ENCODE measurements at places on chromosomes 5 and 9.

GRCh38 chr5:170630226-170630625 lies 126.4 kb downstream of the KCNIP1 start:
- no peak for DNase-seq

DNA sequence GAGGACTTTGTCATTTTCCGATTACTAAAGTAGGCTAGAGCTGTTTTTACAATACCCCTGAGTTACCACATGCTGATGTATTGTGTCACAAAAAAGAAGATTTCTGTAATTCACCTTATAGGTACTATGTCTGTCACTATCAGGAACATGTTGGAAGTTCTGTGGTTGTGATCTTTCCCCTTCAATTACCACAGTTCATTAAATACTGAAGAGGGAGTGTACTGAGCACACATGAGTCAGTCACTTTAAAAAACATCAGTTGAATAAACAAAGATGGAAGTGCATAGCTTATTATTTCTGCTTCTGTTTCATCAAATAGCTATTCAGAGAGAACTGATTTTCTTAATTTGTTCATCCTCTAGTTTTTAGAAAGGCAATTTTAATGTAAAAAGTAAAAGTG lies 31.7 kb downstream of the AP3S1 start:
- DNase-seq = no peak

DNA sequence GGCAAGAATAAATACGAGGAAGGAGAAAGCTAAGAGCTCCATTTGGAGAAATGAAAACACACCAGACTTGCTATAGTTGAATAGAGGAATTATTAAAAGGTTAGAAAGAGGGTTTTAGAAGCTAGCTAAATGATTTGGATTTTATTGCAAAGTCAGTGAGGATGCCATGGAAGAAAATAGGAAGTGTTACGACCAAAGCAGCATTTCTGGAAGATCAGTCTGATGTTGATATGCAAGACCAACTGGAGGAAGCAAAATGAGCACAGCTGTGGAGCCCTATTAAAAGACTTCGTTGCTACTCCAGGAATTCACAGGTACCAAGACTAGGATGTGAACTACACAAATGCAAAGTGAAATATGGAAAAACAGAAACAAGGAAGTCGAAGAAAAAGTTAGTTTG lies 2.1 kb downstream of the DHX29 start:
- DNase-seq = no peak

DNA sequence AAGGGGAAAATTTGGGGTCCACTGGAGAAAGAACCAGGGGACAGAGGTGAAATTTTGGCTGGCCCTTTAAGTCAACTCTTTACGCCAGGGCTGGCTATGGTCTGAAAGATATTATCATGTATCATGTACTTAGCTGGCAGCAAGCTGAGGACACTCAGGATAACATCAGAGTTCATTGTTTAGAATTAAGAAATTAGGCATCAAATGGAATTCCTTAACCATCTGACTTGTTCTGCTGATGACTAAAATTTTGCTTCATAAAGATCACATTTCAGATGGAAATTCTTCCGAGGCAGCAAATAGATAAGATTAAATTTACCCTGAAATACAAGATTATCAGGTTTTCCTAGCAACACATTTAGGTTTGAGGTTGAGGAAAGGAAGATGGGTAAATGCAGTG lies 269.4 kb upstream of the KLF9 start:
- no peak for DNase-seq

DNA sequence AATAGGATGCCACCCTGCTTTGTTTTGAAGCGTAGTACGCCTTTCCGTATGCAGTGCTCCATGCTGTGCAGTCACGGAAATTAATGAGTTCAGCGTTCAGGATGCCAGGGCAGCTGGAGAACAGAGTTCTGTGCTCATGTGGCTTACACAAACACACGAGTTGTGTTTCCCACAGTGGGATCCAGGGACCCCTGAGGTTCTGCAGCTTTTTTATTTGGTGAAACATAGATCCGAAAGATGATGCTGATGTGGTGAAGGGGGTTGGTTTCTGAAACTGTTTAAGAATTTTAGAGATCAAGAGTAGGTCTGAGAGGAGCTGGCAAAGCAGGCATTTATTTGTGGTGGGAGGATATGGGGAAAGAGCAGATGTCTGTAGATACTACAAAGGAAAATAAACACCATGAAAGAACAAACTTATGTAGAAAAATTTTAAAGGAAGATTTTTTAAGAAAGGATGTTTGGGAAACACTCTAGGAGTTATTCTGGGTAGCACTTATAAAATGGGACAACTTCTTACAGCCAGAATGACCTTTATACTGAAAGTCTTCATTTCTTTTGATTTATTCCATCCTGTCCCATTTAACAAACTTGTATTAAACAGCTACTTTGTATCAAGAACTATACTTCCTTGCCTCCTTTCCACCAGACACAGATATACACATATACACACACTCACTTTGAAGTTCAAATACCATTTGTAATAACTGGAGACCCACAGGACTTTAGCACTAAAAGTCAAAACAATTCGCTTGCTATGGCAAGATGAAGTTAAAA lies 52.7 kb downstream of the ITGA1 start:
- no peak for DNase-seq

GRCh38 chr5:134512661-134512999 lies 12.8 kb upstream of the JADE2 start:
- DNase-seq = no peak

- DNase-seq = no peak
Measured at GRCh38 chr9:87405677-87406542, 91.8 kb upstream of the DAPK1 start.

Measured in activated CD4-positive, alpha-beta T cell treated with anti-CD3 and anti-CD28 coated beads, Interleukin-2, amount 50 U/mL, for 24 hours (primary cell).